Stimulated activated CD4-positive, alpha-beta T cell treated with anti-CD3 and anti-CD28 coated beads, Interleukin-15, amount 100 ng/mL, for 24 hours (primary cell): ENCODE measurements at places on chromosomes 13 and 19.

- DNase-seq = peak; percentile 33
These were observed 2.8 kb downstream of the UBA2 start for GRCh38 chr19:34430738-34431625.

- no peak for DNase-seq
These were observed 42.5 kb downstream of the ARHGEF18 start for GRCh38 chr19:7391218-7391670.

- no peak for DNase-seq
These were observed 13.9 kb upstream of the PAK4 start for GRCh38 chr19:39111593-39112199.

GRCh38 chr13:59677966-59678814, 485.5 kb downstream of the DIAPH3 start:
- no peak for DNase-seq

DNA sequence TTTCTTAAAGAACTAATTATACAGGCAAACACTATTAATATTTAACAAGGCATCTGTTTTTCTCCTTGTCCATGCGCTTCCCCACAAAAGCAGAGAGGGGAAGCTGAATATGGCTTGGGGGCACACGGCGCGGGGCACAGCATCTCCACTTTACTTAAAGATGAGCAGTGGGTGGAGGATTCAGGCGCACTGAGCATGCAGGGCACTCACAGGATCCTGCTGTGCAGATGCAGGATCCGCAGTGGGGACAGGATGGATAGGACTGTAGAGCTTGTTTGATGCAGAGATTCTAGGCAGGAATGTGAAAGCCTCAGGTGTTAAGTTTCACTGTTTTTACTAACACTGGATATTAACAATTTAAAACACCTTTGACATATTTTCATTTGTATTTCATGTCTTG, 43.3 kb downstream of the ATP11A start:
- no peak for DNase-seq

- no peak for DNase-seq
These were observed 57.9 kb downstream of the KDM4B start for GRCh38 chr19:5026706-5027273.

DNA sequence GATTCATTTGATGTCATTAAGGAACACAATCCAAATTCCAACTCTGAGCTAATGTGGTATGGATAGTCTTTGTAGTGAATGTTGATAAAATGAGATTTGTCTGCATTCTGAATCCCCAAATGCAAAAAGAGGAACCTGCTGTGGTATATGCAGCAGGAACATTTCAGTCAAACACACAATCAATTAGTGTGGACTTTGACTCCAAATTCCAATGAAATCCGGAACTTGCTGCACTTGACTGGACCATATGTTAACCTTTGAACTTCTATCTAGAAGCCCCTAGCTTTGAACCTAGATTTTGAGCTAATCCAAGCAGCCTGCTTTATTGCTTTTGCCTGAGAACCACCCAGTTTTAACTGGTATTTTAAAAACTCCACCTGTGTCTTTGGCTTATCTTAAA, 341.3 kb downstream of the SPRY2 start:
- no peak for DNase-seq

- no peak for DNase-seq
These were observed 150.3 kb downstream of the IER2 start for GRCh38 chr19:13300421-13301030.

DNA sequence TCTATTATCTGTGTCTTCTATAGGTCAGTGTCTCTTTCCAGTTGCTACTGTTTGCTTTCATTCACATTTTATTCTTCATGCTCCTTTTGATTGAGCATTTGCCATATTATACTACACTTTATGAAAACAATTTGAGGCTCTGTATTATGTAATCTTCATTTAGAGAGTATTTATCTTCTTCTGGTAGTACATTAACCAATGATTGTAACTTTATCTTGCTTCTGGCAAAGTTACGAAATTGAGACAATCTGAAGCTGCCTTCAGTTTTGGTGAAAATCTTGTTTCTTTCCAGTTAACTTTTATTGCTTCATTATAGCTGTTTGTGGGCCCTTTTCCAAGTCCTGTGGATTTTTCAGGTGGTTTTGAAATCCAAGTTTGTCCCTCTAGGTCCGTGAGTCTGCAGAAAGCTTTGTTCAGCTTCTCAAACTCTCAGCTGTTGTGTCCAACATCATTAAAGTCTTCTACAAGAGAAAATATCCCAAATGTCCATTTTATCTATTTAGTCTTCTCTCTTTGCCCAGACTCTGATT, 1255.4 kb upstream of the SPRY2 start:
- no peak for DNase-seq

DNA sequence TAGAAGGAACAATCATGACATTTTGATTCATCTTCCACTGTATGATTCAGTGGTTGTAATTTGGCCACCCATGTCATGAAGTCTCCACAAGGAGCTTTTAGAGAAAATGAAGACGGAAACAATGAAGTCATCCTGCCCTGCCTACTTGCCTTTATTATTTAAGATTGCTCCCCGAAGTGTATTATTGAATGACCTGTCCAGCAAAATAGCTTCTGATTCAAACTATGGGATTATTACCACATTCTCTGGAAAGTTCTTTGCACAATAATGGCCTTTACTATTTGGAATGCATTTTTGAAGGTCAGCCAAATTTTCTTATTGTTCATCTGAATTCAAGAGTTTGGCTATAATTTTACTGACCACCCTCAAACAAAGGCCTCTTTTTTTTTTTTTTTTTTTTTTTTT, 77.8 kb upstream of the RFC3 start:
- no peak for DNase-seq

DNA sequence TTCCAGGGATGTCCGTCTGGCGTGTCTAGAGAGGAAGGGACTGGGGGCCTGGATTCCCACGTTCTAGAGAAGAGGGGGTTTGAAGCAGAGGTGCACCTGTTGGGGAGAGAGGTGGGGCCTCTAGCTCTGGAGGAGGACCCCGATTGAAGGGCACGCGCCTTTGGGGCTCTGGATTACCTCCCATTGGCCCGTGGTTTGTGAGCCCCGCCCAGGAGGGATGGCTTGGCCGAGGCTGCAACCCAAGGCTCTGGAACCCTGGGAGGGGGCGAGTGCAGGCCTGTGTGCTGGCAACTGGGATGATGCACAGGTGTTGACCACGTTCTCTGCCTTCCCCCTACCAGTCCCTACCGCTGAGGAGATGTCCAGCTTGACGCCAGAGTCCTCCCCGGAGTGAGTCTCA, 20.2 kb downstream of the TMEM150B start:
- DNase-seq = no peak

GRCh38 chr13:113157929-113158747, at the start of gene PROZ:
TSS of gene PROZ (plus strand) at chr13:113158648. CDS start at chr13:113158661, 13 bp downstream.
- DNase-seq = no peak

- peak; percentile 63 for DNase-seq
These were observed at the start of gene NRTN for GRCh38 chr19:5804516-5805461. TSS of gene NRTN (plus strand) at chr19:5805067. CDS start at chr19:5824166, 19,099 bp downstream.

DNA sequence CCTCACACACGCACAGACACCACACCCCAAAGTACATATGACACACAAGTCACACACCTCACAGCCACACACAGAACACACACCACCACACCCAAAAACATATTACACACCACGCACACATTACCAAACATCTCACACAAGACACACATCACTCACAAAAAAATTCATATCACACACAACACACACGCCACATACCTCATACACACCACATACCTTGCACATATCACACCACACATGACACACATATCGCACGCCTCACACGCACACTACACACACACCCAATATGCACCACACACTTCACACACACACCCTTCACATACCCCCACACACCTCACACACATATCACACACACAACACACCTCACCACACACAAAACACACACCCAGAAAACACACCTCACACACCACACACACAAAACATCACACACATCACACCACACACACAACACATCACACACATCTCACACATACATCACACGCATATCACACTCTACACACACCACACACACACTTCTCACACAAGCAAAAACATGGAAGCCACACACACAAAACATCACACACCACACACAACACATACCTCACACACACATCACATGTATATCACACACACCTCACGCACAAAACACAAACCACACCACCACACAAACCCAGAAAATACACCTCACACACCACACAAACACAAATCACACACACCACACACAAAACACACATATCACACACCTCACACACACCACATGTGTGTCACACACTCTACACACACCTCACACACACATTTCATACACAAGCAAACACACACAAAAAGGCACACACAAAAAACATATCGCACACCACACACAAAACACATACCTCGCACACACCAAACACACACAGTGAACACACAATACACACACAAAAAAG, 132.1 kb downstream of the CRYL1 start:
- DNase-seq = no peak
